Left lobe of liver (tissue), 2 donors: ENCODE measurements at places on chromosomes 7 and 10.
A peak's percentile ranks its signal among the peaks of the same experiment; 100 is the strongest.

GRCh38 chr7:8702807-8703206, 269.4 kb downstream of the NXPH1 start:
- no peak for DNase-seq

- peak; percentile 98 for DNase-seq
Observed at GRCh38 chr7:139691253-139691781, 86.5 kb downstream of the HIPK2 start.

GRCh38 chr7:133645884-133646391, 393.1 kb downstream of the EXOC4 start:
- DNase-seq: no peak

- no peak for DNase-seq
Observed at GRCh38 chr10:33498391-33498891, 164.0 kb upstream of the NRP1 start.

- DNase-seq: no peak
Observed at GRCh38 chr7:135185471-135186260, 15.2 kb upstream of the CYREN start.

- no peak for DNase-seq
Observed at GRCh38 chr7:139594911-139595476, 71.5 kb downstream of the CLEC2L start.

GRCh38 chr7:115113776-115114175, 191.9 kb downstream of the MDFIC start:
- DNase-seq: peak; percentile 56

GRCh38 chr10:118565301-118566075, 30.0 kb downstream of the PRLHR start:
- no peak for DNase-seq

DNA sequence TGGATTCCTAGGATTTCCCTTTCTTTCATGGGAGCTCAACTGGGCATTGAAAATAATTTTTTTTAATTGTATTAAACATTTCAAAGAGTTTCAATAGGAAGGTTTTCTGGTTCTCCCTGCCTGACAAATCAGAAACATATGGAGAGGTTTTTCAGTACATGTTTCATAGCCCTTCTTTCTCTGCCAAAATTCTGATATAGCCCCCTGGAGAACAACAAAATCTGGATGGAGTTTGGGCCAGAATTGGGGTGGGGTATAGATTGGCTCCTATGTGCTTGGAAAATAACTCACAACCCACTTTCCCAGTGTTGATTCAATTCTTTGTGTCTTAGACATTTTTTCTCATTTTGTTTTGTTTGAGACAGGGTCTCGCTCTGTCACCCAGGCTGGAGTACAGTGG, 24.6 kb upstream of the EIF4H start:
- no peak for DNase-seq

DNA sequence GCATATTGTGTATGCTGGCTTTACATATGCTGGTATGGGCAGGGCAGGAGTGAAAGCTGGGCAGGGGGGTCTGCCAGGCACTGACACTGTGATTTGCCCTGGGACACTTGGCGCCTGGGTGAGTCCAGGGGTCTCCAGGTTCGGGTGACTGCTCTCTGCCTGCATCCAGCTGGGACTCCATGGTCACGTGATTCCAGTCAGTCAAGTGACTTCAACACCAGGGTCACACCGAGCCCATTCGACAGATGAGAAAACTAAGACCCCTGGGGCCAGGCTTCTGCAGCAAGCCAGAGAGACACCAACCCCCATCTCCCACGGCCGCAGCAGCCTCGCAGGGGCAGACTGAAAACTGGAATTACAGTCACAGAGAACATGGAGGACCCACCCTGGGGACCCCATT, 30.0 kb downstream of the MMD2 start:
- DNase-seq: no peak

DNA sequence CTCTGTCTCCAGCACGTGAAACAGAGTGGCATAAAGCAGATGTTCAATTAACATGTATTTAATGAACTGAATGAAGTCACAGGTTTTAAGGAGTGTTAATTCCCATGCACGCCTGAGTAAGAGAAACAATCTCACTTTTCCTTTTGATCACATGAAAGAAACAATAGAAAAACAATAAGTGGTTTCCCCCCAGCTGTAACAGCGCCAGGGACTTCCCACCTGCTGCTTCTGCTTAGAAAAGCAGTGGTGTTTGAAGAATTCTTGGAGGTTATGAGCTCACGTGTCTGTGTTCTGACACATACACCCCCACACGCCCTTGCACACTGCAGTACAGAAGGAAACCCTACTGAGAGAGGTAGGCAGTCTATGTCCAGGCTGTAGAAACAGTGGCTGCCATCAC, 51.3 kb upstream of the FRMD4A start:
- DNase-seq: no peak

DNA sequence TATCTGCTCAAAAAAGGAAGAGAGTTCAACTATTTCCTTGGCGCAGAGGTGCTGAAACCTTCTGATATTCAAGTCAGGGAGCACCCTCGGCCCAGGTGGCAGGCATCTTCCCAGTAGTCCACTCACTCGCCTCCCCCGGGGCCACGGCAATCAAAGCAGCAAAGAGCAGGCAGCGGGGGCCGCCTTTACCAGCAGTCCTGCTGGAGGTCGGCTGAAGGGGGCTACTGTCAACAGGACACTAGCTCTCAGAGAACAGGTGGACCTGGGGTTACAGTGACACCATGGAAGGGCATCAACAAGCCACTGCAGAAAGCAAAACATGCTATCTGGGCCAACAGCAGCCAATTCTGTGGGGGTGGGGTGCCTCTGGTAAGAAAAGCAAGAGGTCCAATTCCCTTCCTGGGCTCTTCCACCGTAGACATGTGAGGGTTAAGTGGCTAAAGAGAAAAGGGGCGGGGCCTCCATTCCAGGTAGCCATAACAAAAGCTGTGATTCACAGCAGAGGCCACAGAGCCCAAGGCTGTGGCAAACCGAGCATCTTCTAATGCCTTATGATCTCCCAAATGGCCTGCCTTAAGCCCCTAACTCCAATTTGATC, 9.4 kb downstream of the FZD9 start:
- no peak for DNase-seq

DNA sequence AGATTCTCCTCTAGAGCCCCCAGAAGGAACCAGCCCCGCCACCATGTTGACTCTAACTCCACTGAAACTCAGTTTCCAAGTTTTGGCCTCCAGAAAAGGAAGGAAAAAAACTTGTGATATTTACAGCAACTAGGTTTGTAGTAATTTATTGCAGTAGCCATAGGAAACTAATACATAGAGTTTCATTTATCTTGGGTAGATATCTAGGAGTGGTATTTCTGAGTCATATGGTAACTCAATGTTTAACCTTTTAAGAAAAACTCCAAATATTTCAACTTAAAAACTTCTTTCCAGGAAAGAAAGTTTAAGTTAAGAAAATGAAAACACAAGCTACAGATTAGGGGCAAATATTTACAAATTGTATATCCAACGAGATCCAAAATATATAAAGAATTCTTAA, 576.7 kb downstream of the KCNMA1 start:
- no peak for DNase-seq

GRCh38 chr10:101506829-101507661, 81.0 kb downstream of the POLL start:
- DNase-seq: no peak

- DNase-seq: no peak
Observed at GRCh38 chr7:51455513-51455912, 138.9 kb upstream of the COBL start.

GRCh38 chr10:107701943-107702342, 537.4 kb upstream of the SORCS1 start:
- DNase-seq: no peak

DNA sequence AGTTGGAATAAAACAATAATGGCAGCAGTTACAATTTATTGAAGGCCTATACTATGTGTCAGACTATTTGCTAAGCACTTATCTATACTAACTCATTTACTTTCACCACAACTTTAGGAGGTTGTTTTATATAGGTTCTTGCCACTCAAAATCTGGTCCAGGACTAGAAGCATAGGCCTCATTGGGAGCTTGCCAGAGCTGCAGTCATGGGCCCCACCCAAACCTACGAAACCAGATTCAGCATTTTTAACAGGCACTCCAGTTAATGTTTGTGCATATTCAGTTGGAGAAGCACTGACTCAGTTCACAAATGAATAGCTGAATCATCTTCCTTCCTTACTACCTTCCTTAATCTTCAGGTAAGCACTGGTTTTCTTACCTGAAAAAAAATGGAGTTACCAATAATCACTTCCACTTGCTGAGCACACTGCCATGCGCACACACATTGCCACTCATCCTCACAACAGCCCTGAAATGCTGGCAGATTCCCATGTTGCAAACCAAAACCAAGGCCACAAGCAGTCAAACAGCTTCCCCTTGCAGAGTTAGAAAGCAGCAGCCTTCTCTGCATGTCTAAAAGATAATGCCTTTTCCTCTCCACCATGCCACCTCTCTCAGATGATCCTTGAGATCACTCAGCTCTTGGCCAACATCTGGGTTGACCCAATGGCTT, 122.4 kb downstream of the SLC16A9 start:
- no peak for DNase-seq

- no peak for DNase-seq
Observed at GRCh38 chr7:121202834-121203233, 126.0 kb upstream of the WNT16 start.

DNA sequence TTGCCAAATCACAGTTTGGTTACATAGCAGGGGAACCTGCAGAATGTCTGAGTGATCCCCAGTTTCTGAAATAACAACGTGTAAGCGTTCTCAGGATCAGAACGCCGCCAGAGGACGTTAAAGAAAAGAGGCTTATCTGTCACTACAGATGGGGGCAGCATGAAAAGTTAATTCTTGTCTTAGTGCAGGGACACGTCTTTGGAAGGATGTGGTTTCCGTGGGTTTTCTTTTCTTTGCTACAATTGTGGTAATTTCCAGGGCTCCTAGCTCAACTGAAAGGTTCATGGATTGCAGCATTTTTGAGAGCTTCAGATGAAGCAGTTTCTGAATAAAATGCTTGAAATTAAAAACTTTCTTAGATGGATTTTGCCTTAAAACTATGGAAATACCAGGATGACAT, 106.6 kb downstream of the PRKCQ start:
- DNase-seq: no peak
